Hindlimb muscle (tissue), 1 donor: ENCODE measurements at places on chromosomes 13 and 19.

DNA sequence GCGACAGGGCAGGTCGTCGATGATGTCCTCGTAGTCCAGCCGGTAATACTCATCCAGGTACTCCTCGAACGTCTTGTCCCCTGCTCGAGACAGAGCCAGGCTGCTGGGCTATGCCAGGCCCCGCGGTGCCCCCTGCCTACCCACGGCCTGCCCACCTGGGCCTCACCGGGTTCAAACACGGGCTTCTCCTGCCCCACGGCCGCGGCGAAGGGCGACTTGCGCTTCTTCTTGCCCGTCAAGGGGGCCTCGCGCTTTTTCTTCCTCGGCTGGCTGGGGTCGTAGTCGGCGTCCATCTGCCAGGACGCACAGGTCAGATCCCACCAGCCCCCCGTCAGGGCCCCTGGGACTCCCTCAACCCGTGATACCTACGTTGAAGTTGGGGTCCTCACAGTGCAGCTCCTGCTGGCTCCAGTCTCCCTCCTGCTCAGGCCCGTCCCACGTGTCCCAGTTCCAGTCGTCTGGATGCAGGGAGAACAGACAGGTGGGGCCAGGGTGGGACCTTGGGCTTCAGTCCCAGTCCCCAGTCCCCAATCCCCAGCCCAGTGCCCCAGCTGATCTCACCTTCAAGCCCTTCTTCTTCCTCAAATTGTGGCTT, 8.1 kb downstream of the KRI1 start:
- DNase-seq: no peak

- no peak for DNase-seq
These were observed 373.1 kb downstream of the DIAPH3 start for GRCh38 chr13:59790626-59791025.

DNA sequence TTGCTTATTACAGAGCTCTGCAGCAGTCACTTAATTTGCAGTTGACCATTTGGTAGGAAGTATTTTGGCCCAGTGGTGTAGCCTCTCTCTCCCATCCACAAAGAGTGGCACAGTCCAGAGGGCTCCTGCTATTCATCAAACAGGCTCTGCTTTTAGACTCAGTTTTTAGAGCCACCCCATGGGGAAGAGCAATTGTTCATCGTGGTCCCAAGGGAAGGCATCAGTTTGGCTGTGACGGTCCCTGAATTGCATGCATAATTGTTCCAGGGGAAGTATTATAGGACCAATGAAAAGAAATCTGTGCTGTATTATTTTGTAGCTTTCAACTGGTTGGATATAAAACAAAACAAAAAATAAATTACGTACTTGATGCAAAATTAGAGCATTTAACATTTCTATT, 799.0 kb downstream of the DACH1 start:
- DNase-seq: no peak

- DNase-seq: no peak
These were observed 161.5 kb downstream of the KATNAL1 start for GRCh38 chr13:30145709-30146367.

GRCh38 chr19:493391-494170, 2.7 kb upstream of the MADCAM1 start:
- DNase-seq: no peak

GRCh38 chr13:46531953-46532352, 21.0 kb upstream of the LRCH1 start:
- no peak for DNase-seq

GRCh38 chr19:4077800-4078684, 11.3 kb upstream of the ZBTB7A start:
- peak; percentile 75 for DNase-seq

DNA sequence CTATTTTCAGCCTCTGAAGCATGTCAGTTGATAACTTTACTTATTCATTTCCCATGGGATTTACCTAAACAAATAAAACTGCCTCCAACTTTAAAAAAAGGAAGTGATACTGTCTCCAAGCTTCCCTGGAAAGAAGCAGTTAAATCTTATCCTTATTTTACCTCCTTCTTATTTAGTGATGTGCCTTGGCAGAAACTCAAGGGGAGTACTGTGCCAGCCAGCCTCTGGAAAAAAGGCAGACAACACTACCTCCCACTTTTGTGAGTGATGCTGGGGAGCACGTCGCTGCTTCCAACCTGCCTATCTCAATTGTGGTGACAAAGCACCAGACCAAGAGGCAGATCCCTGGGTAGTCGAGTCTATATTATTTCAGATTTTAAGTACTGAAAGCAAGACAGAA, 765.6 kb downstream of the DIAPH3 start:
- DNase-seq: no peak

- DNase-seq: no peak
These were observed 13.3 kb upstream of the MISP start for GRCh38 chr19:737591-738093.

- no peak for DNase-seq
These were observed 760.7 kb upstream of the PCDH9 start for GRCh38 chr13:67990868-67991267.

DNA sequence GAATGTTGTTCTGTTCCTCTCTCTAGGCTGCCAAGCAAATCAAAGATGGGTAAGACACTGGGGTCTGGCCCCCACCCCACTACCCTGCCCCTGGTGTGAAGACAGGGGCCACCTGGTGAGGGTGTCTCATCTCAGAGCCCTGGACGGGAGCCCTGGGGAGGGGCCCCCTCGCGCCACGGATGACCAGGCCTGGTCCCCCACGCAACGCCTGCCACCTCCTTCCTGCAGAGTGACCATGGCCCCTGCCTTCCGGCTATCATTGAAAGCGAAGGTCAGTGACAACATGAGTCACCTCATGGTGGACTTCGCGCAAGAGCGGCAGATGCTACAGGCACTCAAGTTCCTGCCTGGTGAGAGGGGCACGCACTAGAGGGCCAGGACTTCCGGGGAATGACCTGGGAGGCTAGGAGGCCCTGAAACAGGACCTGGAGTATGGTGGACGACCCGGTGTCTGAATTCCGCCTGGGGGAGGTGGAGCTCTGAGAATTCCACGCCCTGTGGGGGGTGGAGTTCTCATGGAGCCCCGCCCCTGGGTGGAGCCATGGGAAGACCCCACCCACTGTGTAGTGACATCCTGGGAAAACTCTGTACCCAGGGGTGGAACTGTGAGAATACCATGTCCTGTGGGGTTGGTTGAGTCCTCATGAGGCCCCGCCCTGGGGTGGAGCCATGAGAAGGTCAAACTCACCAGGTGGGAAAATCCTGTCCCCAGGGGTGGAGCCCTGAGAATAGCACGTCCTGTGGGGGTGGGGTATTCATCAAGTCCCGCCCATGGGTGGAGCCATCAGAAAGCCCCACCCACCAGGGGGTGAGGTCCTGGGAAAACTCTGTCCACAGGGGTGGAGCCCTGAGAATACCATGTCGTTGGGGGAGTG, 6.1 kb downstream of the FSD1 start:
- DNase-seq: no peak

DNA sequence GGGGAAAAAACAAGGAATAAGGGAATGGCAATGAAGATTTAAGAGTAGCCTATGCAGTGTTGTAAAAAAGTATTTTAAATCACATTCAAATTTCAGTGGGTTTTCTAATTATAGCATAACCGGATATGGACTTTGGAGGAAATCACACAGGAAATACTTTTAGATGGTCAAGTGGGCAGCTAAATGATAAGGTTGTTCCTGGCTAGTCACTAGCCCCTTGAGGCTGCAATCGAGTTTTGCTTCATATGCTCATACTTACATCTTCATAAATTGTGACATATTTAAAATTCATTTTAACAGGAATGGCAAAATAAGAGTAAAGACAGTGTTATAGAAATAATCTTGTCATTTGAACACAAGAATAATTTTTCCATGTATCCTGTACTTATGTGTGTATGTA, 88.9 kb downstream of the WDFY2 start:
- no peak for DNase-seq

- DNase-seq: peak; percentile 100
These were observed at the start of gene HNRNPL for GRCh38 chr19:38849860-38850435. TSS of gene HNRNPL (minus strand) at chr19:38849986. CDS start at chr19:38849966, 20 bp downstream.

DNA sequence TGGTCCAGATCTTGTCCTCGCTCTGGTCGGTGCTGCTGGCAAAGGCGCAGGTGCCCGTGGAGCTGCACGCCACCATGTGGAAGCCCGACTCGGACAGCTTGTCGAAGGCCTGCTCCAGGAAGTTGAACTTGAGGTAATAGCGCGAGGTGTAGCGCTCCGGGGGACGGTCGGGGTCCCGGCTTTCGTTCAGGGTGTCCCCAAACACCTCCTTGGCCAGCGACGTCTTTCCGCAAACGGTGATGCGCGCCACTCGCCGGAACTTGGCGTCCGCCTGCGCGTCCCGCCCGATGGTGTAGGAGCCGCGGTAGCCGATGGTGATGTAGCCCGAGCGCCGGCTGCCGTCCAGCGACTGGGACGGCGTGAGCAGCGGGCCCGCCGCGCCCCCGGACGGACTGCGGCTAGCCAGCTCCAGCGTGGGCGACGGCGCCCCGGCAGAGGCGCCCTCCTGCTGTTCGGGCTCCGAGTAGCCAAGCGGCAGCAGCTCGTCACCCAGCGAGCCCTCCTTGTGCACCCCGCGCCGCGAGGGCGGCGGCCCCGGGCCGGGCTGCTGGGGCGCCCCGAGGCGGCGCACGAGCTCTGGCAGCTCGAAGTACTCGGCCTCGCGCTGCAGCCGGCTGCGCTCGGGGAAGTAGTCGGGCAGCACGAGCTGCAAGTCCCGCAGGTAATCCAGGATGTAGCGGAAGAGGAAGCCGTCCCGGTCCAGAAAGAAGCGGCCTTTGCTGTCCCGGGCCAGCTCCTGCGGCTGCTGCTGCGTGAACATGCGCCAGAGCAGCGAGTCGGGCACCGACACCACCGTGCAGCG, 801 bp downstream of the KCTD12 start:
- peak; percentile 81 for DNase-seq

DNA sequence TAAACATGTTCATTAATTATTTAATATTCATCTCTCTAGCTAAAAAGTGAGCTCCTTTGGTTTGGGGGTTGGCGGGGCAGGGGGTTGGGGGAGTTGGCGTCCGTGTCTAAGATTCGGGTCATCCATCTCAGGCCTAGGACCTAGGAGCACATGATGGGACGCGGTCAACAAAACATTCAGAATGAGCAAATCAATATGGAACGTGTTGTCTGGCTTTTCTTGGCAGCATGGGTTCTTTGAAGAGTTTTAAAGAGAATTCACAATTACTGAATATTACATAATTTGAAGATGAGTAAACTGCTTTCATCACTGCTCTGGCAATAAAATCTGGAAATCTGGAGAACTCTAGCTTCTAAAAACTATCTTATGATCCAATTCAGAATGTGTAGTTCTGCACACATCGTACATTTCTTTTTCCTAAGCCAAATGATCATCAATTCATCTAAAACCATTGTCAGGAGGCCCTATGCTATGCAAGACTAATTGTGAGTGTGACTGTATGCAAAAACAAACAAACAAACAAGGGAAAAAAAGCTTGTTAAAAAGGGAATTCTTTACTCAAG, 5.4 kb upstream of the ARGLU1 start:
- DNase-seq: no peak

GRCh38 chr13:52906122-52906903, 57.9 kb upstream of the PCDH8 start:
- DNase-seq: no peak

DNA sequence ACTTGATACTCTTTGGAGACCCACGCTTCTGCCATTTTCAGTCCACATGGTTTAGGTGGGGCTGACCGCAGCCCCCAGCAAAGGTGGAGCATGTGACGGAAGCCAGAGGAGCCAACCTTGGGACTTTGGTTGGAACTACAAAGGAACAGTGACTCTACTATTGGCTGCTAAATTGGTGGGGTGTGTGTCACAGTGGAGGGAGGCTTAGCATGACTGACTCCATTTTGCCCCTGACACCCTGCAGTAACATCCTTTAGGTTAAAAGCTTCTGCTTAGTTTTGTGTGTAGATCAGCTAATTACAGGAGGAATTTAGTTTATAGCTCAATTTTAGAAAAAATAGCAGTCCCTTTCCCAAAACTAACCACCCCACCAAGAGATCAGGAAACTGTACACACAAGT, 6.6 kb downstream of the SDHAF1 start:
- no peak for DNase-seq

DNA sequence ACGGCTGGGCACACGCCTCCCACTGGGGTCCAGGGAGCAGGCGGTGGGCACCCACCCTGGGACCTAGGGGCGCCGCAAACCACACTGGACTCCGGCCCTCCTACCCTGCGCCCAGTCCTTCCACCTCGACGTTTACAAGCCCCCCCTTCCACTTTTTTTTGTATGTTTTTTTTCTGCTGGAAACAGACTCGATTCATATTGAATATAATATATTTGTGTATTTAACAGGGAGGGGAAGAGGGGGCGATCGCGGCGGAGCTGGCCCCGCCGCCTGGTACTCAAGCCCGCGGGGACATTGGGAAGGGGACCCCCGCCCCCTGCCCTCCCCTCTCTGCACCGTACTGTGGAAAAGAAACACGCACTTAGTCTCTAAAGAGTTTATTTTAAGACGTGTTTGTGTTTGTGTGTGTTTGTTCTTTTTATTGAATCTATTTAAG, 1.6 kb downstream of the JUNB start:
- DNase-seq: no peak

GRCh38 chr13:45925151-45925550, 73.6 kb upstream of the SIAH3 start:
- DNase-seq: no peak

- no peak for DNase-seq
These were observed 9.7 kb upstream of the ATP11A start for GRCh38 chr13:112679932-112680677.

DNA sequence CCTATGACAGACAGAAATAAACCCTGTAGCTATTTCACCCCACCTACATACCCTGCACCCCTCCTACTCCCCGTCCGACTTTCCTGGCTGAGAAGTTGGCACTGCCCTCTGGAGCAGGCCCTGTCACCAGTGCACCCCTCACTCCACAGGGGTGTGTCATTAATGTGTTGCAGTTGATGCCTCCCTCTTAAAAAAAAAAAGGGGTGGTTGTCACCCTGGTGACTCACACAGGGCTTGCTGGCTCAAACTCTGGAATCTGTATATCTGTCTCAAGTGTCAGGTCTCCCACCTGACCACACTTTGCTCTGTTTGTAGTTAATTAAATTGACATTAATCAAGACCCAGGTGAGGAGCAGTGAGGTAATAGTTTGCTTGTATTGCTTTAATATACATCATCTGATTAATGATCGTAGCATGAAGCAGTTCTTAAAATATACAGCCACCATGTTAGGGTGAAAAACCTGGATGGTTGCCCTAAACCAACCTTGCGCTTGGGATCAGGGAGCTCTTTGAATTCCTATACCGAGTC, 2.0 kb upstream of the GATAD2A start:
- no peak for DNase-seq

DNA sequence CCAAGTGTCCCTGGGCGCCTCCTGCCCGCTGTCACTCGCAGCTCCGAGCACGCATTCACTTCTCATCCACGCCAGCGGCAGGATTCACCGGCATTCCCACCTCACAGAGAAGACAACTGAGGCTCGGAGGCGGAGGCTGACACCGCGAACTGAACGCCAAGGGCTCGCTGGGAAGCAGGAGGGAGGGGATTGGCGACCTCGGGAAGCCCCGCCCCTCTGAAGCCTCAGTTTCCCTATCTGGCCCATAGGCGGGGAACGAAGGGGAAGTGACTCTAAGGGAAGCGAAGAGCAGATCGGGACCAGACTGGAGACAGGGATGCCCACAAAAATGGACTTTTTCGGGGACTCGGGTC, 256 bp downstream of the MICOS13 start:
- no peak for DNase-seq
